ENCODE measurements at places on chromosomes 5 and 9.

DNA sequence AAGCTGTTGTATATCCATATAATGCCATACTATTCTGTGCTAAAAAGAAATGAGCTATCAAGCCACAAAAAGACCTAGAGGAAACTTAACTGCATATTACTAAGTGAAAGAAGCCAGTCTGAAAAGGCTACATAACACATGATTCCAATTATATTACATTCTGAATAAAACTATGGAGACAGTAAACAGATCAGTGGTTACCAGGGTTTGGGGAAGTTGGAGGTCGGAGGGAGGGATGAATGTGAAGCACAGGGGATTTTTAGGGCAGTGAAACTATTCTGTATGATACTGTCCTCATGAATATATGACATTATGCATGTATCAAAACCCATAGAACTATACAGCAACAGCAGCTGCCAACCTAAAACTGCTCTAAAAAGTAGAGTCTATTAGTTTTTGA is 5.6 kb upstream of the RFK start:
- DNase-seq: no peak

DNA sequence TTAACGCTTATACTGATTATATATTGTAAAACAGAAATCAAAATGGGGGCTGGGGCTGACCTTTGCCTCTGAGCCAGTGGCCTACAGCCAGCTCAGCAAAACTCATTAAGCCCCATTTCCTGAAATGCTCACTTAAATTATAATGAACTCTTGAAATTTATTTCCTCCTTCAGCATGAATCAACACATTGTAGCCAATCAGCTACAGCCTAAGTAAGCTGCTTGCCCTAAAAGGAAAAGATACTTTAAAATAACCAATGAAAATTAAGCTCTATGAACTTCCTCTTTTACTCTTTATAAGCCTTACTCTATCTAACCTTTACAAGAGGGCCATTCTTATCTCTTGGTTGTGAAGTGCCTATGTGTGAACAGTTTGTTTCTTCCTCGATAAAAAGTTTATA is 33.5 kb upstream of the SUB1 start:
- DNase-seq: no peak

GRCh38 chr5:5794118-5794560 is 371.7 kb downstream of the ICE1 start:
- DNase-seq: no peak

DNA sequence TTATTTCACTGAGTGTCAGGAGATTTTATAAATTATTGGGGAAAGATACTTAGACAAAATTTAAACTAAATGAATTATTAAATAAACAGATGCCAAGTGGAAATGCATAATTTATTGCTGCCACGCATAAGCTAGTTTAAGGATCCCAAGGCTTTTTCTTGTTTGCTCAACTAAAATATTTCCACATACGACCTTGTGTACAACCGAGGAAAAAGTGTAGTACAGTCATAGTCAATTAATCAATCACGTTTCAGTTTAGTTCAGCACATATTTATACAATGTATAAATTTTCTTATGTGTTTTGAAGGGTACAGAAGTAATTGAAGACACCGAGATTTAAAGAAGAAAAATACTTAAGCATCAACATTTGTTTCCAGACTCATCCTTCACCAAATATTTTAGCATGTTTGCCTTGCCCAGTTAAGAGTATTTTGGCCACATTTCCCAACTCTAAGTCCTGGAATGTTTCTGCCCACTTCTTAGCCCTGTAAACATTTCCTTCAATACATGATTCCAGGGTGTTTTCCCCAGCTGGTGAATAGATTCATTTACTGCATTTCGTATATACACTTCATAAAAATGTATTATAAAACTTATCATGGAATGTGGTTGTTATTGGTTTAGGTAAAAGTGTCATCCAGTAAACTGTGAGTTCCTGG is 652.9 kb downstream of the ELAVL2 start:
- no peak for DNase-seq

DNA sequence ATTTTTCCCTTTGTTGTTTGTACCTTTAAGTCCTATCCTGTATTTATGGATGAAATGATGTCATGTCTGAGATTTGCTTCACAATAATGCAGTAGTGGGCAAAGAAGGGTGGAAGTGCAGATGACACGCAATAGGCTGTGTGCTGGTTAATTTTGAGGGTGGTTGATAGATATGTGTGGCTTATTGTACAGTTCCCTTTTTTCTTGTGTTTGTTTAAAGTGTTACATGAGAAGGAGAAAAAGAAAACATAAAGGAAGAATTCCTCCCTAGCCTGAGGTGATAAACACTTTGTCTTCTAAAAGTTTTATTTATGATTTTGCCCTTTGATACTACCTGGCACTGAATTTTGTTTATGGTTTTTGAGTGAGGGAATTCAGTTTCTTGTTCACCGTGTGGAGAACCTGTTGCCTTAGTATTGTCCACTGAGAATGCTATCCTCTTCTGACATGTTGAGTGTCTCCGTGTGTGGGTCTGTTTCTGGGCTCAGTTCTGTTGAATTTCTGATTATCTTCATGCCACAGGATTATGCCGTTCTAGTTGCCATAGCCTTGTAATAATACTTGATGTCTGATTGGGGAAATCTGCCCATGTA is 52.3 kb upstream of the FAM120AOS start:
- DNase-seq: no peak

DNA sequence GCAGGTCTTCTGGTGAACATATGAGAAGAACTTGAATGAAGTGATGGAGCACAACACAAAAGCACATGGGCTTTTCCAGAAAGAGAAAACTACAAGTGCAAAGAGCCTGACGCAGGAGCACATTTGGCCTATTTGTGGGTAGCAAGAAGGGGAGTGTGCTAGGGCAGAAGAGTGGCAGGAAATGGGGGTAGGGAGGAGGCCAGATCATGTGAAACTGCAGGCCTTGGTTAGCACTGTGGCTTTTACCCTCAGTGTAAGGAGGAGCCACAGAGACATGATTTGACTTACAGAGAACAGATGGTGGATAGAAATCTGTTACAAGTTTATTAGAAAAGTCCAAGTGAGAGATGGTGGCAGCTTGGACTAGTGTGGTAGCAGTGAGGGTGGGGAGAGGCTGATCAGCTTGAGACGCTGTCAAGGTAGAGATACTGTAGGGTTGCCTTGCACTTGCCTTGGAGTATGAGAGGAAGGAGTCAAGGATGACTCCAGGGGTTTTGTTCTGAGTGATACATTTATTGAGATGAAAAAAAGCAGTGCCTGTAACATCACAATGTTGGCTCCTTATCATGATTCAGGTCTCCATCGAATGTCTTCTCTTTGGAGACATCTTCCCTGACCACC is 126.7 kb downstream of the PPP2R2B start:
- DNase-seq: no peak

- no peak for DNase-seq
Observed at GRCh38 chr9:27967210-27967609, 393.9 kb upstream of the C9orf72 start.

DNA sequence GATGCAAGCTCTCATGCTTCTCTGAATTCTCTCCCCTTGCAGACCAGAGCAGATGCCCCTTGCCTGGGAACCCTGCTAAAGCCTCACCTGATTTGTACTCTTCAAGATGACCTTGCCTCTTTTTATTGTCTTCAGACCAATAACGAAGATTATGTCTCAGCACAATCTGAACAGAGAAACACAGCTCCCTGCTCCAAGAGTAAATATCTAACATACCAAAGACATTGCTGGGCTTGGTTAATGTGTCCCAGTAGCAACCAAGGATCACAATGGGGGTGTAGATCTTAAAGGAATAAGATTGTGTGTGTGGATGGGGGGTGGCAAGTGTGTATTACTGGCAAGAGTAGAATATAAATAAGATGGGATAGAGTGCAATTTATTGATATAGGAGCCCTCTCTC is 67.6 kb upstream of the LHFPL2 start:
- DNase-seq: no peak

DNA sequence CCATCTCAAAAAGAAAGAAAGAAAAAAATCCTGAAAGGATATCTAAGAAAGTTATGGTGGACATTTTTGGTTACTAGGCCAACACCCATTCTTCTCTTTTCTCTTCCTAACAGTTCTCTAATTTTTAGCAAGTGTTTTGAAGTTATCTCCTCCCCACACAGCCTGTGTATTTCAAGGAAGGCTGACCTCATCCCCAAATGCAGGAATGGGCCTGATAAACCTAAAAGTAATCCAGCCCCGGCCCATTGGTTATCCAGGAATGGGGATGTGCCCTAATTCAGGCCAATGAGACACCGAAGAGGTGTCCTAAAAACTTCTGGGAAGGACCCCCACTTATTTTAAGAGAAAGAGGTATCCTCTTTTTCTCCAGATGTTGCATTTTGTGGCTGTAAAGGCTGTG is 46.6 kb downstream of the F2R start:
- no peak for DNase-seq

GRCh38 chr5:14316471-14316870 is 173.3 kb downstream of the TRIO start:
- DNase-seq: no peak

DNA sequence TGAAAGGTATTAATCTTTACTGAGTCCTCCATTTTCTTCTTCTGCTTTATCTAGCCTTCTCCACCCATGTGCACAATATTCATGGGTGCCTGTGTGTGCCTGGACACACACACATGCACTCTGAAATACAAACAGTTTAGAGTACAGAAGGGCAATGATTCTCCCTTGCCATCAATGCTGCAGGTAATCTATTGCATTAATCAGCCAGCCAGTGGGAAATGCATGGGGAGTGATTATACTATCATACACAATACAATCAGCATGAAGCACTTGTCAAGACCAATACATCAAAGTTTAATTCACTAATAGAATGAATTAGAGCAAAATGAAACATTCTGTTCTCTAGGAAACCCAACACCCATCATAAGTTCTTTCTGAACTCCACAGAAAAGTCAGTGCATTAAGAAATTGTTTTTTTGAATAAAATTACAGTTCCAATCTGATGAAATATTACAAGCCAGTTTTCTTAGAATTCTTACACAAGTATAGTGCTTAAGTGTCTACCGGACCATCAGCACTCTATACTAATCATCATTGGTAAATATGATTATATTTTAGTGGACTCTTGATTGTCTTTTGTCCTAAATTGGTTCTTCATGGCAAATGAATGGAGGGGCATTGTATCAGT is 172.2 kb downstream of the ZSWIM6 start:
- no peak for DNase-seq

- DNase-seq: no peak
Observed at GRCh38 chr9:138069731-138070456, 192.3 kb downstream of the CACNA1B start.

- DNase-seq: no peak
Observed at GRCh38 chr9:77469515-77470231, 178.4 kb downstream of the GNA14 start.

DNA sequence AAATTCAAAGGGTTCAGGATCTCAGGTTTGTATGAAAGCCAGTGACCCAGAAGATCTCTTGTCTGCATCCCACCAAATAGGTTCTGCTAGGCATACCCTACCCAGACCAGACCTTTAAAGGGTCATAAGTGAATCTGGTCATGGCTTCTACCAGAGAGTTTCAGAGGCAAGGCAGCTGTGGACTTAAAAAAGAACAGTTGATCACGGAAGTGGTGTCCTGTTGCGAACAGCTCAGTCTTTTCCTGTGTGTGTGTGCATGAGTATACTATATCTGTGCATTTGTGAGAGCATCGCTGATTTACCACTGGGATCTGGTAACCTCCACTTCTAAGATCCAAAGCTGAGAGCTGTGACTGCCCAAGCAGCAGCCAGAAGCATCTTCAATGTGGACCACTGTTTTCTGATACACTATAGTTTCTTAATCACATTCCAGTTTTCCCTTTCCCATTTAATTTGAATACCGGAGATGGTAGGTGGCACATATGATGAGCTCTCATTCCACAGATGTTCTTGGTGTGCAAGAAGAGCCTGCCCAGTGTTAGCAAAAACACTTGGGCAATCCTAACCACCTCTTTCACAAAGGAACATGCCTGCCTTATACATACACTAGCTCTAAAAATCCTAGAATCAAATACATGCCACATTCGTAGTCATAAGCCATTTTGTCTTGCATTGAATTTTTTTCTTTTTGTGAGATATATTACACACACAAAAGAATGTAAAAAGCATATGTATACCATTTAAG is 36.2 kb upstream of the OR2S2 start:
- no peak for DNase-seq

DNA sequence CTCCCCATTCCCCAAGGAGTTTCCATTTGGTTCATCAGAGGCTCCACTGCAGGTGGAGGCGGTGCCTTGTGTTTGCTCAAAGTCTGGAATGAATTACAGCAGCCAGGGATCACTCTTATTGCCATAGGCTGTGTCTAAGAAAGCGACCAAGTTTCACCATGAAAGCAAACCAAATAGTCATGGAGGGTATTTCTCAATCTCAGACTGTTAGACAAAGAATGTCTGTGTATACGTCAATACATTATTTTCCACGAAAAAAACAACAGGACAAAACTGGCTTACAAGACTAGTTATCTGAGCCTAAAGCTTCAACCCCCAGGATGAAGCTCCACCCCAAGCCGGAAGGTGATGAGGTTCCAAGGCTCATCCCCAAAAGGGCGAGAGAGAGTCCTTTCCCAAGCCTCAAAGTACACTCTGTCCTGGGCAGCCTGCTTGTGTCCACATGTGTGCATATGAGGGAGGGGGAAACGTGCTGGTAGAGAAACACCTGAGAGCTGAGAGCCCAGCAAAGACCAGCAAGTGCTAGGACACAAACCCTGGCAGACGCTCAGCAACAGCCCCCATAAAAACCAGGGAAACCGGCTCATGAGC is 4.3 kb downstream of the B4GALT1 start:
- DNase-seq: no peak

DNA sequence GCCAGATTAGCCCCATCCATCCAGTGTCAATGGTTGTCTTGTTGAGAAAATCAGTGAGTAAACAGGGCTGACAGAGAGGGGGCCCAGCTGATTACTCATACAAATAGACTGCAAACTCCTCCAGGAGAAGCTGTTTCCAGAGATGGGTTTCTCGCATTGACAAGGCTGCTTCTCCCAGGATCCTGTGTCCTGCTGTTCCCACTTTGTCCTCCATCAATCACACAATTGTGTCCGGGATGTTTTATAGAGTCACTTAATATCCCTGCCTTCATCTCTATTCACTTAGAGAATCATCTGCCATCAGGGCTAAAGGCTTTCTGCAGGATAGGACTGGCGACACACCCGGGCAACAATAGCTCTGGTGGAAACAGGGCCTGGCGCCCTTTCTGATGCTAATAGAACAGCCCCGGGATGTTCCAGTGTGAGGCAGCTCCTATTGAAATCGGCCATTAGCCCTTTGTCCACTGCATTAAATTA is 71.7 kb upstream of the TBCA start:
- DNase-seq: no peak

DNA sequence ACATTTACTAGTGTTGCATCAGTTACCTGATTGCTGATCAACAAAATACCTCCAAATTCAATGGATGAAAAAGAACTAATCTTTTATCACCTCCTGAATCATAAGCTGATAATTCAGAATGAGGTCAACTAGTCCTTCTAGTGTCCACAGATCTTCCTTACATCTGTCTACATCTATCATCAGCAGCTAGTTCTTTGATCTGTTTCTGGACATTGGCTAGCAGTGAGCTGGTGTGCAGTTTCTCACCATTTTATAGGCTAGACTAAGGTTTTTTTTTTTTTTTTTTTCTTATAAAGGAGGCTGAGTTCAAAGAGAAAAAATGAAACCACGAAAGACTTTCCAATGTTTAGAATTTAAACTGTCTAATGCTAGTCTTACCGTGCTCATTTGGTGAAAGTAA is 534.3 kb upstream of the ST8SIA4 start:
- no peak for DNase-seq

GRCh38 chr5:136028090-136028489 is 698 bp upstream of the TGFBI start:
- DNase-seq: no peak

Measured in right renal pelvis (tissue), 4 donors.